Stimulated activated CD4-positive, alpha-beta T cell treated with anti-CD3 and anti-CD28 coated beads, Interleukin-2, amount 100 ng/mL, for 4 hours (primary cell): ENCODE measurements at places on chromosomes 7 and 10.

GRCh38 chr10:58241346-58241745, 26.3 kb downstream of the IPMK start:
- no peak for DNase-seq

- DNase-seq = no peak
Observed at GRCh38 chr7:137904833-137905232, 58.1 kb upstream of the DGKI start.

DNA sequence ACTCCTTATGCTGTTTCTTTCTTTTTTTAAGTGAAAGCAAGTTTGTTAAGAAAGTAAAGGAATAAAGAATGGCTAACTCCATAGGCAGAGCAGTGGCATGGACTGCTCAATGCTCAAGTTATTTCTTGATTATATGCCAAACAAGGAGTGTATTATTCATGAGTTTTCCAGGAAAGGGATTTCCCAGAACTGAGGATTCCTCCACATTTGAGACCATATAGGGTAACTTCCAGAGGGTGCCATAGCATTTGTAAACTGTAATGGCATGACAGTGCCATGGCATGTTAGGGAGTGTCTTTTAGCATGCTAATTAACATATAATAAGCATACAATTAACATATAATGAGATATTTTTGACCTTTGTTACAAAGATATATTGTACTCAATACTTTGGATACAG, 1034.5 kb upstream of the PHF14 start:
- DNase-seq = no peak

DNA sequence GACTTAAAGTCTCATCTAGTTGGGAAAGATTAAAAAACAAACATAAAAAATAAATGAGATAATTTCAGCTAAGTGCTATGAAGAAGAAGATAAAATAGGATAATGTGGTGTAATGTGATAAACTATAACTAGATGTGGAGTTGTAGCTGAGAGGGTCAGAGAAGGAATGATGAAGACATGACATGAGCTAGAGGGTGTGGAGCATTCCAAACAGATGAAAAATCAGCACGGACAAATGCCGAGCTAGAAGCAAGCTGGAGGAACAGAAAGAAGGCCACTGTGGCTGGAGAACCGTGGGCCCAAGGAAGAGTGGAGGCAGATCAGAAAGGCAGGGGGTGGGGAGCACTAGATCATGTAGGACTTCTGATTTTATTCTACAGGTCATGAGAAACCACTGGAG, 70.6 kb downstream of the CDK6 start:
- no peak for DNase-seq

DNA sequence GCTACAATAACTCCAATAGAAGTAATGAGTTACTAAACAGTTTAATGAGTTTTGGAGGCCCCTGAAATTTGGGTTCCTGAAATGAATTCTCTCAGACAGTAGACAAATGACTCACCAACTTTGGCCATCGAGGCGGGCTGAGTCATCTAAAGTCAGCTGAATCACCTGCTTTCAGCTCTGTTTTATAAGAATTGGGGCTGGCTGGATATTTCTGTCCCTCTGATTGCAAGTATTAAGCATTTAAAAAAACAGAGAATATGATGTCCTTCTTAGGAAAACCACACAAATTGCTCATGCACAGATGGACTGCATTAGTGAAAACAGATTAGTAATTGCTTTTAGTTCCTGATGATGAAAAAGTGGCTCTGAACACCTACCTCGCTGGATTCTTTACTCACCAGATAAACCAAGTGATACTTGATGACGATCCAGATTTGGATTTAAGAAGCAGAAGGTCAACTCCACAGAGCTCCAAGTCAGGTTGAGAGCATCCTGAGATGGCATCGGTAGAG, 59.1 kb downstream of the ZNF365 start:
- peak; percentile 62 for DNase-seq

GRCh38 chr7:52797801-52798200, 237.6 kb upstream of the POM121L12 start:
- no peak for DNase-seq

GRCh38 chr10:91621483-91622113, 11.3 kb downstream of the PPP1R3C start:
- no peak for DNase-seq

GRCh38 chr10:33463011-33463410, 128.5 kb upstream of the NRP1 start:
- DNase-seq = no peak

DNA sequence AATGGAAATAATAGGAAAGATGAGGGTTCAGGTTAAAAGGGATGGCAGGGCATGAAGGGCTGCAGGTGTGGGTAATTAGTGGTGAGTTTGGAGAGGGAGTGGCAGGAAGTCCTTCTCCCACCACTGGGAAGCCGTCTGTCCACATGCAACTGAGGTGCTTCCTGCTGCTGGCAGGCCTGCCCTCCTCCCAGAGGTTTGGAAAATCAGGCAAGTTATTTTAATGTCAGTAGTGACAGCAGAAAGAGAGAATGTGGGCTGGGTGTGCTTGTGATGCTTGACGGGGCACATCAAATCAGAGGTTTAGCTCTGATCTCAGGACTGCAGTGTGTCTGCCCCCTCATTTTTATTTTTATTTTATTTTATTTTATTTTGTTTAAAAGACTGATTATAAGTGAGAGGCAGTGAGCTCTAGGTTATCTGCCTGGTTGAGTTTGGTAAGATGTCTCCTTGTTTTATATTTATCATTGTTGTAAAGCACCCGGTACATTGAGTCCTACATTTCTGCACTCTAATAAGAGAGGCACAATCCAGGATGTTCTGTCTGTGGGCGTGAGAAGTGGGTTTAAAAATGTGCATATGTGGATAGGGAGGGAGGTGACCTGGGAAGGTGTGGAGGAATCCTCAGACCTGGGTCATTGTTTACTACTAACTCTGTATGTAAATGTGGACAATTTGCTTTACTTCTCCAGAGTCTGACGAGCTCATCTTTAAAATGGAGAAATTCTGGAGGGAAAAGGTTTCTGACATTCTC, 504.4 kb downstream of the LRMDA start:
- no peak for DNase-seq

GRCh38 chr10:75857269-75857846, 425.9 kb downstream of the LRMDA start:
- no peak for DNase-seq
